Activated naive CD4-positive, alpha-beta T cell treated with Interleukin-2 at 50 U/mL for 16 hours (primary cell): ENCODE measurements at places on chromosomes 3 and 15.

- no peak for DNase-seq
These were observed 12.2 kb downstream of the ZXDC start for GRCh38 chr3:126463521-126463920.

- DNase-seq = no peak
These were observed at the start of gene LCTL for GRCh38 chr15:66565741-66566144. Gene LCTL (minus strand): TSS chr15:66565998. CDS start chr15:66565365, 633 bp downstream.

DNA sequence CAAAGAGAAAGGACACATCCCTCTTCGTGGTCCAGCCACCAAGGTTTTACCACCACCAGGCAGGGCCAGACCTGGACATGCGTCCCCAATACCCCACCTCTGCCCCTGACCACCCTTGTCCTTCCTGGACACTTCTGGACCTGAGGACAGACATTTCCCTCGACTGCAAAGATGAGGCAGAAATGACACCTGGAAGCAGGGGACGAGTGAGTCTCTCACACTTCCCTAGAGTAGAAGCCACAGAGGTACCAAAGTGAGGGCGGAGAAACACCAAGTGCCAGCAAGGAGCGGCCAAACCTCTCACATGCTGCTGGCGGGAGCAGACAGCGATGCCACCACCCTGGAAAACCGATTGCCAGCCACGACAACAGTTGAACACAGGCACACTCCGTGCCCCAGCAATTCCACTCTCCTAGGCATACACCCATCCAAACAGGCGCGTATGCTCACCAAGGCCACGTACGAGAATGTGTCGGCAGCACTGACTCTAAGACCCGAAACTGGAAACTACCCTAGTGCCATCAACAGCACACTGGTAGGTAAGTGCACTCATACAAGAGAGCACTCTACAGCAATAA lies 207.0 kb upstream of the NSMCE3 start:
- DNase-seq = no peak

- no peak for DNase-seq
These were observed 49.3 kb downstream of the ZNF621 start for GRCh38 chr3:40574050-40574449.

GRCh38 chr15:95825208-95825607 lies 505.3 kb upstream of the NR2F2 start:
- no peak for DNase-seq

GRCh38 chr3:146679995-146680394 lies 74.8 kb upstream of the PLSCR5 start:
- no peak for DNase-seq

DNA sequence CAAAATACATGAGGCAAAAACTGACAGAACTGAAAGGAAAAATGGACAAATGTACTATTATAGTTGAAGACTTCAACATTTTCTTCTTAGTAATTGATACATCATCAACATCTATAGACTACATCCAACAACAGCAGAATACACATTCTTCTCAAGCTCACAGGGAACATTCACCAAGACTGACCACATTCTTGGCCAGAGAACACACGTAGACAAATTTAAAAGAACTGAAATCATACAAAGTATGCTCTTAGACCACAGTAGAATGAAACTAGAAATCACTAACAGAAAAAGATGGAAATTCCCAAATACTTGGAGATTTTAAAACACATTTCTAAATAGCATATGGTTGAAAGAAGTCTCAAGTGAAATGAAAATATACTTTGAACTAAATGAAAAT lies 55.1 kb upstream of the NSMCE3 start:
- no peak for DNase-seq

DNA sequence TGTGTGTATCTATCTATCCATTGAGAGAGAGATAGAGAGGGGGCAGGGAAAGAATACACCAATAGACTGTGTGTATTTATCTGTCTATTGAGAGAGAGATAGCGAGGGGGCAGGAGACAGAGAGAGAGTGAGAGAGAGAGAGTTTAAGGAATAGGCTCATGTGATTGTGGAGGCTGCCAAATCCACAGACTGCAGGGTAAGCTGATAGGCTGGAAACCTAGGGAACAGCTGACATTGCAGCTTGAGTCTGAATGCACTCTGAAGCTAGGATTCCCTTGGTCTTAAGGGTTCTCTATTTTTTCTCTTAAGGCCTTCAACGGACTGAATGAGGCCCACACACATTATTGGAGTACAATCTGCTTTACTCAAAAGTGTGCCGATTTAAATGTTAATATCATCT lies 255.8 kb downstream of the EPHA3 start:
- no peak for DNase-seq

DNA sequence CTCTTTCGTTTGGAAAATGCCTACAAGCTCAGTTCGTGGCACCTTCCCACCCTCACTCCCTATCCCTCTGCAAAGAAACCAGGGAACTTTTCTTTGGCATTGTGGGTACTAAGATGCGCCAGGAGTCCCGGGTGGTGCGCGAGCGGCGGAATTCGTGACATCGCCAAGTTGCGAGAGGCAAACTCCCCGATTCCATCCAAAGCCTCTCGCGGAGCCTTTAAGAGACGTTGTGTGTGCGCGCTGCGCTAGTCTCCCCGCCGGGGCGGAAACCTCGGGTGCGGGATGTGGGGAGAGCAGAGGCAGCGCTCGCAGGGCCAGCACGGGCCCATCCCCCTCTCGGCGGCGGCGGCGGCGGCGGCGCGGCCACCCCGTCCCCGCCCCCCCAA lies 443 bp upstream of the NR2F2 start:
- no peak for DNase-seq

DNA sequence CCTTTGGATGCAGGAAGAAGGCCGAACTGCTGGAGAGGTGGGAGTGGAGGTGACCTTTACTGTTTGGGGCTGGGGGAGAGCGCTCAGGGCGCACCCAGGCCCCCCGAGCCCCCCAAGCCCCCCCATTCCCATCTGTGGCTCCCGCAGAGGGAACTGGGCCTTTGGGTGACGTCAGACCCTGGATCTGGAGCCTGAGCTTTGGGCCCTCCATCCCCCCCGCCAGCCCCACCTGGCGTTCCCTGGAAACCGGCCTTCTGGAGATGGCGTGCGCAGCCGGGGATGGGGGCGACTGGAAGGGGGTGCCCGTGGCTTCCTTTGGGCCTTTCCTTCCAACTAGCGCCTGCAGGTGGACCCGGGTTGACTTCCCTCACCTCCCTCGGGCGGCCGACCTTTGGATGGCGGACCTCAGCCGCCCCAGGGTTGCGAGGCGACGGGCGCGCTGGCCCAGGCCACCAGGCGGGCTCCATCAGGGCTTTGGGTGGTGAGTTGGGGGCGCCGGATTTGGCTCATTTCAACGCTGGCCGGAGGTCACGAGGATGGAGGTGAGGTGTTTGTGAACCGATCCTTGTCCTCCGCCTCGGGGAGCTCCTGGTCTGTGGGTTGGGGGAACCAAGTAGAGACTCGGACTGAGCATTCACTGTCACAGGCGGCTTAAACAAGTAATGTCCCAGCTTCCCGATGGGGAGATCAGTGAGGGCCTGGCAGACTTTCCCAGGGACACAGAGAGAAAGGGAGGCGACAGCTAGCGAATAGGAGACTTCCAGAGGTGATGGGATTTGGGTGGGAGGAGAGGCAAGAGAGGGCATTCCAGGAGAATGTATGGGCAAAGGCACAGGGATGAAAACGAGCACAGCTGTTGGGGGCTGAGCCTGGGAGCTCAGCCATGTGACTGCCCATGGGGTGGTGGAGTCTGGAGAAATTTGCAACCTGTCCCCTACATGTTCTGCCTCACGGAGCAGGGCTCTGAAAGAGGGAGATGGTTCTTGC lies 709 bp downstream of the SCAMP5 start:
- DNase-seq = no peak

DNA sequence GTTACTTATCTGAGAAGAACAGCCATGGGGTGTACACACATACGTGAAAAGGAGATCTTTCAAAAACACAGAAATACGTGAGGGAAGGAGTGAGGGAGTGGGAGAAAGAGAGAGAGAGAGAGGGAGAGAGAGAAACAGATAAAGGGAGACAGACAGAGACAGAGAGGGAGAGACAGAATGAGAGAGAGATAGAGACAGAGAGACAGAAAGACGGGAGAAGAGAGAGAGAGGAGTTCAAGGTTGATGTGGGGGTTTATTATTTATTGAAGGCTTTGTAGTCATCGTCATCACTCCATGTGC lies 64.0 kb downstream of the CHST2 start:
- no peak for DNase-seq

- no peak for DNase-seq
These were observed 292.1 kb downstream of the LSAMP start for GRCh38 chr3:116153174-116153573.

GRCh38 chr15:71331173-71331572 lies 215.9 kb downstream of the THSD4 start:
- no peak for DNase-seq

DNA sequence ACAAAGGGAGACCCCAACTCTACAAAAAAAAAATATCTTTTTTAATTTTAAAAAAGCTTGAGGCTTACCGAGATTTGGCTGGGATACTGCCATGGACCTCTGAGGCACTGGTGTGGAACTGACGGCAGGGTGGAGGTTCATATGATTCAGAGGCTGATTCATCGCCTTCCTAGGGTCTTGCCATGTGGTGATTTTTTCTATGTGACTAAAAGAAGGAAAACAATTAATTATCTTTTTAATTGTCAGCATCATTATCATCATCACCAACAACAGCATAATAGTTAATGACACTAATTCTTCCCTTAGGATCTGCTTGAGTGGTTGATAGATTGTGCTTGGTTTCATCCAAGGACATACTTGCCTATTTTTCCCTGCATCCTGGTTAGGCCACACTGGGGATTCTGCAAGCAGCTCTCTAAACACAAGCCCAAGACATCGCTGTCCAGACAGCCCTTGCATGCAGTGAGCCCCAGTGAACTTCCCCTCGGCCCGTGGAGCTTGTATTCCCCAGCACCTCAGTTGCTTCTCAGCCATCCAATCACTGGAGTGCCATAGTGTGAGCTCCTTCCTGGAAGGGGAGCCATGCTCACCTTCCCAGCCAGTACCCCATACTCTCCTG lies 84.9 kb downstream of the WWTR1 start:
- no peak for DNase-seq

GRCh38 chr15:42608752-42609488 lies 33.5 kb downstream of the STARD9 start:
- DNase-seq = no peak

- DNase-seq = peak; percentile 59
These were observed 12.8 kb downstream of the IQGAP1 start for GRCh38 chr15:90400759-90401314.

DNA sequence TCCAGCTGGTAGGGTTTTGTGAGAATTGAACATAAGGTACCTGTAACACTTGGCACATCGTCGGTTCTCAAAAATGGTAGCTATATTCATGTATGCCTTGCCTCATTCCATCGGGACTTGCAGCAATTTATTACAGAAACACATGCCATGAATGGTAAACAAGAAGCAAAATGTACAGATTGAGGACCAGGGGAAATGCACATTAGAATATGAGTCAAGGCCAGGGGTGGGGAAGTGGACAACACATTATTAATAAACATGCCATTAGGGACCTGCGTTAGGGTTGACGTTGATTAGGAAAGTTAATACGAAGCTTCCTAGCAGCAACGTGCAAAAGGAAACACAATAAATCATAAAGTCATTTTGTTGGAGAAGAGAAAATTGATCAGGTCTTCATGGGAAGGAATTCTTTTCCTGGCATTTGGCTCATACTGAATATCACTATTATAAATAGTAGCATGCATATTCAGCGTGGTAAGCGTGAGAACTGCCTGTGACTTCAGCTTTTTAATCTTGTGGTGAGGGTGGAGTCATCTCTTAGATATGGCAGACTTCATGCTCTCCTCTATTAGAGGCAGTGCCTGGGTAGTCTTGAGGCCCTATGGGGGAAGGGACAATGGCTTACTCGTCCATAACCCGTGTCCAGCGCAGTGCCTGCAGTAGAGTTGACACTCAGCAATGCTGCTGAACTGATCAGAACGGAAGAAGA lies 184.9 kb downstream of the SV2B start:
- DNase-seq = no peak

DNA sequence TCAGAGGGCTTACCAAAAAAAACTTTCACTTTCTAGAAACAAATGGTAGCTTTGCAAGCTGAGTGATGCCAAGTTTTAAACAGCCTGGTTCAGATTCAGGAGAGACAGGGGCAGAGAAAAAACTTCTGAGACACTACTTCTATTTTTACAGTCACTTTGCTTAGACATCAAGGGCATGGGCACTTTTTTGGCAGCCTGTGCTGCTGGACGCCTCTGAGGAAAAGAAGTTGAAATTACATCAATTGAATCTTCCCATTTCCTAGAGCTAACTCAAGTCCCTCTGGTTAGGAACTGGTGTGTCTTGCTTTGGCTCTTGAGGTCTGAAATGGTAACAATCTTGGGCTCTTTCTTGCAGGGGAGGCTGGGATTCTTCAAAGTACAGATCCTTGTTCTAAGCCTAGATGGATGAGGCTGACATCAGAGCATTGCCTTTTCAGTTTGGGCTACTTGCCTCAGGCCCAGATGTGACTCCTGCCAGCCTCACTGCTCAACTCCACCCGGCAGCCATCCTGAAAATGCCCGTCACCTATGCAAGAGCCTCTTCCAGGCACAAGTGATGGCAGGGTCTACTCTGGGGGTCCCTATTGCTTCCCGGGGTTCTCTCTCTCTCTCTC lies 357.5 kb downstream of the FOXP1 start:
- DNase-seq = peak; percentile 27

DNA sequence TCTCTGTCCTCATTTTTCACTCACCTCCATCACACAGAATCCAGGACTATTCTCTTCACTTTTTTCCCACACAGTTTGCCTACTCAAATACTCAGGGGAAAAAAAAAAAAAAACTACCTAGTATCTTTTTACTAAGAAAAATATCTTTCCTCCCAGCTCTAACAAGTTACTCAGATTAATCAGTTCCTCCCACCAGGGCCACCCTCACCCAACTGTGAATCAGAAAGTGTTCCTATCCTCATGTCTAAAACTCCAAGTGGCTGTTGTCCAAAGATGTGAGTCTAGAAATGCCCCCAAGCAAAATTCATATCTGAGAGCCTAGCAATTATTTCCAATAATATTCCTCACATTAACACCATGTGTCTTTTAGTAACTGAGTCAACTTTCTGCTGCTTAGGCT lies 268.0 kb downstream of the ERC2 start:
- no peak for DNase-seq

GRCh38 chr3:138950006-138950644 lies 3.1 kb downstream of the FOXL2NB start:
- DNase-seq = peak; percentile 20

DNA sequence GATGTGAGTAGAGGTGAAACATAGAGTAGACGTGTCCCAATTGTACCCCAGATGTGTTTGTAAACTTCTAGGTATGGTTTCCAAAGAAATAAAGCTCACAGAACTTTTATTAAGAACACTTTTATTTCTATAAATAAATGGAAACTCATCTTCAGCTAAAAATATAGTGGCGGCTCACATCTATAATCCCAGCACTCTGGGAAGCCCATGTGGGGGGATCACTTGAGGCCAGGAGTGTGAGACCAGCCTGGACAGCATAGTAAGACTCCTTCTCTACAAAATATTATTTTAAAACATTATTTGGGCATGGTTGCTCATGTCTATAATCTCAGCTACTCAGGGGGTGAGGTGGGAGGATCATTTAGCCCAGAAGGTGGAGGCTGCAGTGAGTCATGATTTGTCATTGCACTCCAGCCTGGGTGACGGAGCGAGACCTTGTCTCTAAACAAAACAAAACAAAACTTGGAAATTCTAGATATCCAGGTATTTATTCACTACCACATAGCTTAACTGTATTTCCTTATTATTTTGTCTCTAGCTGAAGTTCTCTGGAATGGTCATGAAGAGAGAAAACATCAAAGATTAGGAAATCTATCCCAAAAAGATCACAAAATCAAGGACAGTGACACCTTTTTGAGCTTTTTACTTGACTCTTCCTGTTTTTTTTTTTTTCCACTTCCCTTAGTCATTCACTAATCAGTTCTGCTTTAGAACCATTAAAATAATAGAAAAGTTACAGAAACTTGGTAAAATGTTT lies 258.1 kb downstream of the TIGIT start:
- no peak for DNase-seq
